Fibroblast of lung (primary cell): ENCODE measurements at places on chromosomes 1 and 21. TPM values are rescaled to one million over a fixed set of nuclear protein-coding genes. Genes with fewer than 3 reads are reported as not detected.

GRCh38 chr1:162169031-162169790 lies 99.7 kb downstream of the NOS1AP start:
- H3K36me3 ChIP-seq, result no peaks in the 10 kb centered on the region
- no peaks in the 10 kb centered on the region for H3K4me1 ChIP-seq
- no peak overlapping the region for H3K27ac ChIP-seq
- H3K27me3 ChIP-seq, result peaks cover 14% of the 10 kb centered on the region
- peak; percentile 39 for DNase-seq
- no peak overlapping the region for H3K4me3 ChIP-seq

- no peak for DNase-seq
- H3K27ac ChIP-seq, result no peak overlapping the region
- H3K4me3 ChIP-seq, result no peak overlapping the region
- H3K4me1 ChIP-seq, result no peaks in the 10 kb centered on the region
- H3K27me3 ChIP-seq, result no peaks in the 10 kb centered on the region
These were observed 62.3 kb upstream of the RUNX1 start for GRCh38 chr21:35111321-35111930.

GRCh38 chr21:34983680-34984086 lies 65.4 kb downstream of the RUNX1 start:
- no peaks in the 10 kb centered on the region for H3K27me3 ChIP-seq
- H3K36me3 ChIP-seq, result no peaks in the 10 kb centered on the region
- DNase-seq, result peak; percentile 86
- no peak overlapping the region for H3K4me3 ChIP-seq
- H3K27ac ChIP-seq, result peak overlapping the region; percentile 72
- H3K4me1 ChIP-seq, result peaks cover 10% of the 10 kb centered on the region

DNA sequence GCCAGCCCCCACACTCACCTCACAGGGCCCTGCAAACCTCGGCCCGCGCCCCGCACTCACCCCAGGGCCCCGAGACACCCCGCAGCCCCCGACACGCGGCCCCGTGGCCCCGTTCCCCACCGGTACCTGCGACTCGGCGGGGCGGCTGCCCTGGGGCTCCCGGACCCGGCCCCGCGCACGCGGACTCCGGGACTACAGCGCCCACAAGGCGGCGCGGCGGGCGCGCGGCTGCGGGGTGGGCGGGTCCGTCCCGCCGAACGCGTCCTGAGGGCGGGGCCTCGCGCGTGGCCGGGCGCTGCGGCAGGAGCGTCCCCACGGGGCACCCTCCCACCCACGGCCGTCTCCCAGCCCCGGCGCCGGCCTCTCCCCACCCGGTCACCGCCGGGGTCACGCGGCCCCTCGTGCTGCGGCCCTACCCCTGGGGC lies at the start of gene SLC19A1:
SLC19A1 (minus strand) TSS at position 199 of the 425 bp plus-strand sequence. CDS start 4,481 bp downstream, outside the sequence.
- peak within 1 kb of the TSS; percentile 58 for H3K4me3 ChIP-seq
- no peaks in the 10 kb centered on the region for H3K36me3 ChIP-seq
- no peak within 1 kb of the TSS for H3K27ac ChIP-seq
- DNase-seq, result peak; percentile 47
- H3K4me1 ChIP-seq, result no peaks in the 10 kb centered on the region
- no peaks in the 10 kb centered on the region for H3K27me3 ChIP-seq

DNA sequence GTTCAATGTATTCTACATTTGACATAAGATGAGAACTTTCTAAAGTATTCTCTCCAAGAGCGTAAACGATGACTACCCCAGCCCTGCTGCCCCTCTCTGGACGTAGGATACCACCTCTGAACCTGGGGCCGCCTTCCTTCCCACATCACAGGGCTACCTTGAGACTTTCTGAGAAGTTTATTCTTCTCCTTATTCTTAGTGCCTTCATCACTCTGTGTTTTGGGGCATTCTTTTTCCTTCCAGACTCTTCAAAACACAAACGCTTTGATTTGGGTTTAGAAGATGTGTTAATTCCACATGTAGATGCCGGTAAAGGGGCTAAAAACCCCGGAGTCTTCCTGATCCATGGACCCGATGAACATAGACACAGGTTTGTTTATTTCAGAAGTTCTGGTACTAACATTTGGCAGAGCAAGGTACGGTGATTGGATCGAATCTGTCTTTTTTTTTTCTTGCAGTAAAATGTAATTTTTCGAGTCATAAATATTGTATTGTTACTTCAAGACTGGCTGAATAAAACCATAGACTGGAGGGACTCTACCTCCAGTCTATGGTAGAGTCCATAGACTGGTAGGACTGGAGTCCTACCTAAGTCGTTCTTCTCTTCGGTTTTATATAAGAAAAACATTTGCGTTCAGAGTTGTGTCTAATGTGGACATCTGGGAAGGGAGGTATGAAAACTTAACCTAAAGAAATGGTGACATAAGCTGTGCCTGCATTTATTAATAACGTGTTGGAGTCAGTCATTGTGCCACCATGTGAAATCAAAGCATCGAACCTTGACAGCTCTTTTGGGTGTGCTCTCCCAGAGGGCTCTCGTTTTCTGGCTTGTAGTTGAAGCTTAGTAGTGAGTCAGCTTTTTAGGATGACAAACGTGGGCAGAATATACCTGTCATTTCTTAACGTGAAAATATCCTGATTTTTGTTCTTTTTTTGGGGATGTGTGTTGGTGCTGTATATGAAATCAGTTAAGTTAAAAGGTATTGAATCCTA lies 1.2 kb downstream of the MAN1A2 start:
- H3K4me1 ChIP-seq, result no peaks in the 10 kb centered on the region
- H3K27ac ChIP-seq, result peak overlapping the region; percentile 86

The PLA2G2A gene
- 0.77 TPM in 1 of 2 replicates, not detected in the other for total RNA-seq

The IRF6 gene
- total RNA-seq, result under 0.01 and 0.66 TPM in 2 replicates

The YBEY gene
- total RNA-seq, result 15.9 and 23.6 TPM in 2 replicates

The DNAJC6 gene
- under 0.01 and 0.33 TPM in 2 replicates for total RNA-seq
